Naive thymus-derived CD4-positive, alpha-beta T cell (primary cell): ENCODE measurements at places on chromosomes 2 and 18. TPM values are rescaled to one million over a fixed set of nuclear protein-coding genes. Genes with fewer than 3 reads are reported as not detected.

The YWHAQ gene
- 67.3 TPM for total RNA-seq

The MC4R gene
- not detected for total RNA-seq

DNA sequence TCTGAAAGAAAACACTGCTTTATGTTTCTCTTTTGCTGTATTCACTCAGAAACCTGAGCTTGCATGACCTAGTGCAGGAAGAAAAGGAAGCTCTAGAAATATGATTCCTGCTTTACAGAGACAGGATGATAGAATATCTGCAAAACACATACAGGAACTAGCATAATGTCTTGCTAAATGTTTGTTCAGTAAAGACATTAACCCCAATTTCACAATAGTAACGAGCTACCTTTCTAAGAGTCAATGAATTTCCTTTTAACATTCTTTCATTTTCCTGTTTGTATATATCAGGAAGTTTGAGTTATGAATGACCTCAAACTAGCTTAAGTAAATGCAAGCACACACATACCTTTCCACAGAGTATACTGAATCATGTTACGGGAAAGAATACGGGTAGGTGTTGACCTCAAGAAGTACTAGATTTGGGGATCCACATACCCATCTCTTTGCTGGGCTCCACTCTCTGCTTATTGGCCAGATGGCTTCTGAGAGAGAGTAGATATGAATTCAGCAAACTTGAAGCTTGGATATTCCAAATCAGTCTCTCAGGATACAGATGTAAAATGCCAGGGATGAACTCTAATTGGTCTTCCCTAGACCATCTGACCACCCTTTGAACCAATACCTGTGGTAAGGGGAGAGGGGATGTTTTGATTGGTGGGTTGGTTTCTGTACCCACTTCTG is 18.2 kb upstream of the ACSL3 start:
- no peak for DNase-seq
- H3K4me1 ChIP-seq = no peaks in the 10 kb centered on the region
- no peaks in the 10 kb centered on the region for H3K36me3 ChIP-seq
- H3K4me3 ChIP-seq = no peak overlapping the region
- H3K27me3 ChIP-seq = no peaks in the 10 kb centered on the region

DNA sequence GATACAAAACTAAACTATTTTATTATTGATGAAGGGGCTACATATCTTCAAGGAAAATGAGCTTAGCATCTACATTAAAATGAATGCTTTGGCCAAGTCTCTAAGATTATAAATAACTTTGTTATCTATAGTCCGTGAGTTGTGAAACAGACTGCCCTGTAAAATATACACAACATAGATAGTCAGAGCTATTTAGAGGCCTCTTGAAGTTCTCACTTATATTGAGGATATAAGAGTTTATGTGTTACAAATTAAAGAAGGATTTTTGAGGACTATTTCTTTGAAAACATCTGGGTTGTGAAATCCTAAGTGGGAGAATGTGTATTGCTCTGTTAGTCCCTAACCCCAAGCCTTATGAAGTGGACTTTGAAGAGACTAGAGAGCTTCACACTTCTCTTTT is 292.0 kb upstream of the CDH2 start:
- no peaks in the 10 kb centered on the region for H3K36me3 ChIP-seq
- no peaks in the 10 kb centered on the region for H3K4me1 ChIP-seq
- no peaks in the 10 kb centered on the region for H3K27me3 ChIP-seq
- H3K4me3 ChIP-seq = no peak overlapping the region

The GPR55 gene
- total RNA-seq = 1.3 and 1.9 TPM in 2 replicates

The LIPG gene
- not detected for total RNA-seq

The KCNS3 gene
- not detected for total RNA-seq

GRCh38 chr2:181955010-181955409 is 30.6 kb upstream of the PPP1R1C start:
- H3K36me3 ChIP-seq = no peaks in the 10 kb centered on the region
- H3K27me3 ChIP-seq = no peaks in the 10 kb centered on the region
- DNase-seq = no peak
- no peak overlapping the region for H3K27ac ChIP-seq
- H3K4me3 ChIP-seq = no peak overlapping the region
- no peaks in the 10 kb centered on the region for H3K4me1 ChIP-seq
